ENCODE measurements at places on chromosomes 1 and 21.

- no peak for DNase-seq
Measured at GRCh38 chr1:212205843-212206242, 79.4 kb upstream of the PPP2R5A start.

GRCh38 chr1:182144646-182145030 is 83.1 kb upstream of the ZNF648 start:
- DNase-seq: no peak

DNA sequence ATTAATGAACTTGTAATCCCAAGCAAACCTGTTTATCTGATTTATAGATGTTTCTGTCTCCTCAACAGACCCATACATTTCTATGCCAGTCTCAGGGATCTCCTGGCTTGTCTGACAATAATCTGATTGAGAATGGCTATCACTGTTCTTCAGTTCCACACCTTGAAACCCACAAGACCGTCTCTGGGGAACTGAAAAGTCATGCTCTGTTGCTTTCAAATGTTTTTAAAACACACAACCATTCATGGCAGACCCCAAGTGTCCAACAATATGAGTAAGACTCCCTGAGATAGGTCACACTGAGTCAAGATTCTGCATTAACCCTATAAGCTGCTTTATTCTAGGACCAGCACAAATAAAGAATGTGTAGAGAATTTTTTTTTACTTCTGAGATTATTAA is 611.2 kb upstream of the PLXNA2 start:
- DNase-seq: no peak

DNA sequence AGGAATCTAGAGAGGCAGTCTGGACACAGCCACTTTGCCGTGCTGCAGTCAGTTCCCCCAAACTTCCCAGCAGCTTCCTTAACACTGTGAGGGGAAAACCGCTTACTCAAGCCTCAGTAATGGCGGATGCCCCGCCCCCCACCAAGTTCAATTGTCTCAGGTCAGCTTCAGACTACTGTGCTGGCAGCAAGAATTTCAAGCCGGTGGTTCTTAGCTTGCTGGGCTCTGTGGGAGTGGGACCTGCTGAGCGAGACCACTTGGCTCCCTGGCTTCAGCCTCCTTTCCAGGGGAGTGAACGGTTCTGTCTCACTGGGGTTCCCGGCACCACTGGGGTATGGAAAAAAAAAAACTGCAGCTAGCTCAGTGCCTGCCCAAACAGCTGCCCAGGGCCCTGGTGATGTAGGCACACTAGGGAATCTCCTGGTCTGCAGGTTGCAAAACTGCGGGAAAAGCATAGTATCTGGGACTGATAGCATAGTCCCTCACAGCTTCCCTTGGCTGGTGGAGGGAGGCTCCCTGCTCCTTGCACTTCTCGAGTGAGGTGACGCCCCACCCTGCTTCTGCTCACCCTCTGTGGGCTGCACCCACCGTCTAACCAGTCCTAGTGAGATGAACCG is 23.7 kb upstream of the HFM1 start:
- peak; percentile 23 for DNase-seq

DNA sequence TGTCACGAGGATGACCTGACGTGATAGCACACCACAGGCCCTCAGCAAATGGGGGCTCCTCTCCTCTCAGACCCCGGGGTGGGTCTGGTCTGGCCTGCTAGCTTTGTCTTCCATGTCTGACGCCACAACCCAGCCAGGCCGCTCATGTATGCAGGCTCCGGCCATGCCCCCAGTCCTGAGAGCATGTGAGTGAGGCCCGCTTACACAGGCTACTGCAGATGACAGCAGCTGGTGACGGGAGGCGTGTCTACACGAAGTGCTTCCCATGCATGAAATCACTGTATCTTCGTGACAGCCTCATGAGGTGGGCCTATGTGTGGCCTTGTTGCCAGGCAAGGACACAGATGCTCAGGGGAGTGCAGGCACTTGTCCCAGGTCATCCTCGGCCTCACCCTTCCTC is 16.4 kb downstream of the WNT4 start:
- DNase-seq: no peak

DNA sequence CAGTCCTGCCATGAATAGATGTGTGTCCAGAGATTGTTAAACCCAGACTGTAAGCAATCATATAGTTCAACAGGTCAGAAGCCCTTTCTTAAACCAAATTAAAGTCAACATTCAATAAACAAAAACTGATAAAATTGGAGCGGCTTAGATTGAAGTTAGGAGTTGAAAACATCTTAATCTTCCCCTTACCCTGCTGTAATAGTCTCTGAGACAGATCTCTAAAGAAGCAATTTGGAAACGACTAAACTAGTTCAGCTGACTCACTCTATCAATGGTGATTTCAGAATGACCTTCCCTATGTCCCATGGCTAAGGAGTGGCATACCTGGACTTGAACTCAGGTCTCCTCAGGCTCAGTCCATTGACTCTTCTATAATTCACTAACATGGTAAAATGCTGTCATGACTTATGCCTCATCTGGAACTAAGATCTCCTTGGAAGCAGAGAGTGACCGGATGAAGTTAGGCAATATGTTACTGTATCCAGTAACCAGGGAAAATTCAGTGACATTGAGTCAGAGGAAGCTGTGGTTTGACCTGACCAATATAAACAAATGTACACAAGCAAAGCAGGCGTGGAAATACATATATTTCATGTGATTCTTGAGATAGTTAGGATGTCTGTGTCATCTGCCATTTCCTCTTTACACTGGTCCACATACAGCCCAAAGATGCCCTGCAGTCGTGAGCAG is 30.1 kb downstream of the SGIP1 start:
- DNase-seq: peak; percentile 95

DNA sequence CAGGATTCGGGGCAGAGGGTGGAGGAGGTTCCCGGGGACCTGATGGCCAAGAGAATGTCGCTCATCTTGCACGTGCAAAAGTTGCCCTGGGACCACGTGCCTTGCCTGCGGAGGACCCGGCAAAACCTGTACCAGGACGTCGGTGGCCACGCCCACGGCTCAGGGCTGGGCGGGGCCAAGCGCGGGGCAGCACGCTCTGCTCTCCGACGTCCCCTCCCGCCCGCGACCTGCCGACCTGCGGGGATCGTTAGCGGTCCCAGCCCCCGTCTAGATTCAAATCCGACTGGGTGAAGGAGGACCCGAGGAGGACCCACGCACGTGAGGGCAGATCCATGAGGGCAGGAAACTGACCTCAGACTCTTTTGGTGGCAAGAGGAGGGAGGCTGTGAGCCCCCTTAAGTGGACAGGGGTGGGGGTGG is at the start of gene C1orf167:
TSS of gene C1orf167 (plus strand) at position 206 of the 419 bp plus-strand sequence. CDS start 2,208 bp downstream, outside the sequence.
- no peak for DNase-seq

DNA sequence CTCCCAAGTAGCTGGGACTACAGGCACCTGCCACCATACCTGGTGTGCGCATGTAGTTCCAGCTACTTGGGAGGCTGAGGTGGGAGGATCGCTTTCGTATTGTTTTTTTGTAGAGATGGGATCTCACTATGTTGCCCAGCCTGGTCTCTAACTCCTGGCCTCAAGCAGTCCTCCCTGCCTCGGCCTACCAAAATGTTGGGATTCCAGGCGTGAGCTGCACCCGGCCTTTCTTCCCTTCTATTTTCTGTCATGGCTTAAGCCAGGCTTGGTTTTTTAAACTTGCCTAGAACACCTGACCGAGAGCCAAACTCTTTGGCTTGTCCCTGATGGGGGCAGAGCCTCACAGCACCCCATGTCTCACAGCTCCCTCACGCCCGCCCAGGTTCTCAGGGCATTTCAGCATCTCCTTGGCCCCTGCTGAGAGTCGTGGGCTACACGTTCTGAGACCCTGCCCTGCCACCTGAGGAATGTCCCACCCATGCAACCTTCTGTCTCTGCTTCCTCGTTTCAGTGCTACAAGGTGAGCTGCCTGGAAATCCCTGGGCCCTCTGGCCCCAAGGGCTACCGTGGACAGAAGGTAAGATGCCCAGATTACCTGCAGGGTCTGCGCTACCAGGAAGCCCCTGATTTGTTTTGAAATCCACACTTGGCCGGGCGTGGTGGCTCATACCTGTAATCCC is 15.7 kb downstream of the COL6A2 start:
- no peak for DNase-seq

- DNase-seq: no peak
Measured at GRCh38 chr1:167808104-167808503, 86.3 kb downstream of the MPZL1 start.

DNA sequence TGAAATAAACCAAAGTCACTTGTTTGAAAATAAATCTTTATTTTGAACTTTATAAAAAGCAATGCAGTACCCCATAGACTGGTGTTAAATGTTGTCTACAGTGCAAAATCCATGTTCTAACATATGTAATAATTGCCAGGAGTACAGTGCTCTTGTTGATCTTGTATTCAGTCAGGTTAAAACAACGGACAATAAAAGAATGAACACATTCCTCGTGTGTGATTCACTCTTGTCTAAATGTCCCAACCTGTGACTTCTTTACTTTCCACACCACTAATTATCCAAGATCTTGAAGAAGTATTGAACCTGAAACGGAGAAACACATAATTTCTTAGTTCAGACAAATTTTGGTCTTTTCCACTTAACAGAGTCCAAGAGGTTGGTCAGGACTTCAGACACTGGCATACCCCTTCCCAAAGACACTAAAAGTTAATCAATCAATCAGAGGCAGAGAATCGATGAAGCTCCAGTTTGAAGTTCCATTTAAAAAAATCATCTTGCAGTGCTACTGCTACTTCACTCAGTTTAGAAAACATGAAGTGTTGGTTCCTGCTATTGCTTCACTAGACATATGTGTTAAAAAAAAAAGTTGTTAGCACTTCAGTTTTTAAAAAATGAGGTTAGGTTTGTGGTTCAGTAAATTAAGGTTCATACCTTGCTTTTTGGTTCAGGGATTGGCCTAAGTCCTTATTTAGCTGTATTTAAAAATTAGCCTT is 26.2 kb downstream of the ATP1B1 start:
- DNase-seq: no peak

- DNase-seq: no peak
Measured at GRCh38 chr1:19735440-19736127, 64.1 kb downstream of the TMCO4 start.

GRCh38 chr1:81802707-81803430 is 2.1 kb downstream of the ADGRL2 start:
- no peak for DNase-seq

GRCh38 chr21:23963454-23963853 is 1643.8 kb downstream of the MRPL39 start:
- DNase-seq: no peak

DNA sequence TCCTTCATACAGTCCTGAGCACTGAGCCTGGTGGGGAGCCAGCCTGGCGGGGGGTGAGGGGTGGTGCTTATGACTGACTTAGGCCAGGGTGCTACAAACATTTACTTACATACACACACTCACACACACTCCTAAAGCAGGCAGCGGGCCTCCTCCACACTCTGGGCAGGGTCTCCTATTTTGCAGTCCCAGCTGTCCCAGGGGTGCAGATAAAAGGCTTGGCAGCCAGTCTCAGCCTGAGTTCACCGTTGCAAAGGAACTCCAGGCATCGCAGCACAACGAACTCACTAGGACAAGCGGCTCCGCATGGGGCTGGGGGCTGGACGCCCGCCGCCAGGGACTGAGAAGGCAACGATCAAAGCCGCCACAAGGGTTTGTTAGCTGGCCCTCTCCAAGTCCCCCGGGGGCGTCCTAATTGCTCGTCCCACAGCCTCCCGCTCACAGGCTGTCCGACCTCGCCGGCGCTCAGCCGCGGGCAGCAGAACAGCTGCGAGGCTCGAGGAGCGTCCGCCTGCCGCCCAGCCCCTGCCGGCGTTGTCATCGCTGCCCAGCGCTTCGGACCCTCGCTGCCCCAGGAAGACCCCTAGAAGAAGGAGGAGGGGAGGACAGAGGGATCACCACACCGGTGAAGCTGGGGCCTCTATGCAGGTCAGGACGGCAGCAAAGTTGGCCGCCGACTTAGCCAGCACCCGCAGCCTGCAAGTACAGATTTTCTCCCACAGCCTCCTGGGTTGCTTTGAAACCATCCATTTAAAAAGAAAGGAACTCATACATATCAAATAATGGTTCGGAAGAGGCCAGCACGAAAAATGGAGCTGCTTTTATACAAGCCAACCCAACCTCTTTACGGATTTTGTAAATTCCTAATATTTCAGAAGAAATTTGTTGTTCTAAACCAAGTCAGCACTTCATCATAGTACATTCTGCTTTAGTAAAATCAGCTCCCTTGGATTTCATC is 6.2 kb downstream of the BARHL2 start:
- no peak for DNase-seq

DNA sequence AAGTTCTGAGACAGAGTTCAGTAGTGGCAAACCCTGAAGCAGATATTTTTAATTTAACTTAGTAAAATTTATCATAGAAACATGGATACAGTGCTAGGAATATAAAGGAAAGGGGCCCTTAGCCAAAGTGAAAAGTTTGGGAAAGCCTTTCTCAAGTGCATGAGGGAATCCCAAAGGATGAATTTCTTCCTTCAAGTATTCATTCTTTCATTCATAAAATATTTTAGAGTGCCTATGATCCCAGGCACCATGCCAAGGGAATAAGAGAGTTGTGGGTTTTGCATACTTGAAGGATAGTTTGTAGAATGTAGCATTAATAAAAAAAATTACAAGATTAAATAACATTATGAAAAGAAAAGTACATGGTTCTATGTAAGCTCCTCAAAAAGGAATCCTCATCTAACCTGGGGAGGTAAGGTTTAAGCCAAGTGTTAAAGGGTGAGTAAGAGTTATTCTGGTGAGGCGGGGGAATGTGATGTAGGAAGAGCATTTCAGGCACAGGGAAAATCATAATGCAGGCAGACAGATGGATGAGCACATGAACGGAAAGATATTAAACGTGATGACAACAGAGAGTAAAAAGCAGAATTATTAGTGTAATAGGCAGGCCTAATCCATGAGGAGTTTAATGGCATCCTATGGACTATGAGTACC is 40.4 kb upstream of the NTNG1 start:
- no peak for DNase-seq

DNA sequence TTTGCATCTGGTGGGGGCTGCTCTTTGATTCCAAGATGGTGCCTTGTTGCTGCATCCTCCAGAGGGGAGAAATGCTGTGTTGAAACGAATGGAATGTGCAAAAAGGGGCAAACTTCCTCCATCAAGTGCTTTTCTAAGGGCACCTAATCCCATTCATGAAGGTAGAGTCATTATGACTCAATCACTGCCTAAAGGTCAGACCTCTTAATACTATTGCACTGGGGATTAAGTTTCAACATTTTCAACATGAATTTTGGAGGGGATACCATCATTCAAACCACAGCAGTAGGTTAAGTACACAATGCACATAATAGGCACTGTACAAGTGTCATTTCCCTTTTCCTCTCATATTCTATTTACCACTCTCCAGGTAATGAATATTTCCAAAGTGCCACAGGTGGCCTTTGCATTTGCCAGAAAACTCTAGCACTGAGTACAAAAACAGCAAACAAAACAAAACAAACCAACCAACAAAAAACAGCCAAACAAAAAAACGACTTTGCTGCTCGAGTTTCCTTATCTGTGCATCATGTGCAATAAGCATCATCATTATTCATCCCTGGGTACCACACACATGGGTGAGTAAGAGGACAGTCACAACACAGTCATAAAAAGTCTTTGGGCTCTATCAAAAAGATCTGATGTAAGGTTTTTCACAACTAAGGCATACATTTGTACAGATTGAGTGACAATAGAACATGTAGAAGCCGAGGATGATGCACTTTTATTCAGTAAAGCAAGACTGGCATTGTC is 42.5 kb downstream of the IFI44 start:
- DNase-seq: no peak

Measured in suppressor macrophage treated with lipopolysaccharide for 4 hours (primary cell).